ENCODE measurements at places on chromosomes 13 and 19. TPM values are rescaled to one million over a fixed set of nuclear protein-coding genes. Genes with fewer than 3 reads are reported as not detected.

PSG6 gene
- not detected for total RNA-seq

KLC3 gene
- 1.1 TPM for total RNA-seq

CGB2 gene
- total RNA-seq = not detected

FAAP24 gene
- total RNA-seq = 14.0 TPM

SERP2 gene
- not detected for total RNA-seq

C13orf46 gene
- total RNA-seq = 0.13 TPM

AP1M2 gene
- total RNA-seq = 41.6 TPM

MBD3L3 gene
- total RNA-seq = not detected

ZNF561 gene
- 9.1 TPM for total RNA-seq

PRODH2 gene
- total RNA-seq = 0.34 TPM

JSRP1 gene
- total RNA-seq = 0.77 TPM

RNF113B gene
- total RNA-seq = not detected

PLEKHJ1 gene
- total RNA-seq = 58.4 TPM

DPP9 gene
- 59.9 TPM for total RNA-seq

IZUMO1 gene
- total RNA-seq = not detected

PROZ gene
- not detected for total RNA-seq

ENOX1 gene
- total RNA-seq = 1.3 TPM

GPC5 gene
- total RNA-seq = not detected

SSC5D gene
- total RNA-seq = 0.61 TPM

WASF3 gene
- 0.13 TPM for total RNA-seq

LRRC25 gene
- total RNA-seq = not detected

RFPL4A gene
- total RNA-seq = 0.35 TPM

ARGLU1 gene
- 32.8 TPM for total RNA-seq

C2CD4C gene
- 0.51 TPM for total RNA-seq

NLRP7 gene
- not detected for total RNA-seq

RFPL4AL1 gene
- not detected for total RNA-seq
